ENCODE measurements at places on chromosomes 7 and 10. TPM values are rescaled to one million over a fixed set of nuclear protein-coding genes. Genes with fewer than 3 reads are reported as not detected.
A peak's percentile ranks its signal among the peaks of the same experiment; 100 is the strongest.

The TDRD1 gene
- total RNA-seq = 0.06 TPM

DNA sequence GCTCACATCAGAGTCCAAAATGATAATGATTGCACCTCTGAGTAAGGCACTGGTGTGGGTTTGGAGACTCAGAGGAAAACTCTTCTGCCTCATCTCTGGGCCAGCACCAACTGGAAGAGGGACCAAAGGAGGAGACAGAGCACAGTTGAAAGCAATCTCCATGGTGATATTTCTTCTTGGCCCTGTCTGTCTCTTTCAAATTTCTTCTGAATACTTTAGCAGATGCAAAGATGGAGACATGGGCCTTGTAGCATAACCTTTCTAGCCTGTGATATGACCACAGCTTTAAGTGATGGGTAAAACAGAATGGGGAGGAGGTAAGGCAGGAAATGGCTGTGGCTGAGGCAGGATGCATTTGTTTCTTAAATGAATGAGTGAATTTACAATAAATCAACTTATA, 12.2 kb upstream of the GIMAP7 start:
- DNase-seq = no peak

GRCh38 chr10:90047243-90047729, 345.9 kb downstream of the KIF20B start:
- no peak for DNase-seq

DNA sequence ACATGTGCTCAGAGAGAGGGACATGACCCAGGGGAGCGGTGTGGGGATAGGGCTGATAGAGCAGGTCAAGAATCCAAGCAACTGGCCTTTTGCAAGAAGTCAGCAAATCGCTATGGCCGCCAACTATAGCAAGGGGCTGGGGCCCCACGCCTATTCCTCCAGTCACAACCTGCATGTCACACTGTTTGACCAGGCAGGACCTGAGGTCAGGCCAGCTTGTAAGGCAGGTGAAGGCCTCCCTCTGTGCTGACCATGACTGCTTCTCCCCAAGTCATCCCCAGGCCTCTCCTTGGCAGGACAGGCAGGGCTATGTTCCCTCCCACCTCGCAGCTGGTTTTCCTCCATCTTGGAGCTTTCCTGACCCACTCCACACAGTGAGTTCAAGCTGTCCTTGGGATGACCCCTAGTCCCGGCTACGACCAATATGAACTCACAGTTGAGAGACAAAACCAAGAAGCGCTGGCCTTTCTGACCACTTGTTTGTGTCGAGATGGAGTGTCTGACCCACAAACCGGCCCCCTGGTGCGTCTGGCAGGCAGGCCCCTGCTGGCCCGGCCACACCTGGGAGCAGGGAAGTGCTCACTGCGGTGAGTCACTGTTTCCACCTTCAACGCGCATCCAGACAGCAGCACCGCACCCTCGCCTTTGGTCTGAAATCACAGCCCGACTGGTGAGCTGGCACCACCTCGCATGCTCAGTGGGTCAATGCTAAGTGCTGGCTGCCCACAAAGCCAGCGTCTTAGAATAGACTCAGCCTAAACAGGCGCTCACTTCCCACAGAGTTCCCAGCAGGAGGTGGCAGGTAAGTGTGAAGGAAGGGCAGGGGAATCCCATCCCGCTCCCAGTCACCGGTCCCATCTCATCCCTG, 81.4 kb downstream of the VWA2 start:
- peak; percentile 94 for DNase-seq

DNA sequence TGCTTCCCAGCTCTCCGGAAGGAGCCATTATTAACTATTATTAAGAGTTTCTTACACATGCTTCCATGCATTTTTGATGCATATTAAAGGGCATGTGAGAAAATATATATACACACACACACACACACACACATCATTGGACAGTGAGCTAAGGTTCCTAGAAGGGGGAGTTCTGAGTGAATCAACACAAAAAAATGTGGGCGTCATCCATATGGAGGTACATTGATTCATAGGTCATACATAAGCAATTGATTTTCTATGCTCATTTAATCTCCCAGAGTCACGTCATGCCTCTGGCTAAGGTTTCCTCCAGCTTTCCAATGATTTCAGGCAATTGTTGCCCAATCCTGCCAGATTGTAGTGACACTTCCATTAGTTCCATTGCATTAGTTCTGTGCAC, 269.4 kb downstream of the DNAJB9 start:
- DNase-seq = no peak

GRCh38 chr10:52954407-52954806, 181.8 kb upstream of the MBL2 start:
- no peak for DNase-seq
